ENCODE measurements at places on chromosomes 2 and 18. TPM values are rescaled to one million over a fixed set of nuclear protein-coding genes. Genes with fewer than 3 reads are reported as not detected.

GRCh38 chr2:112321375-112322320, 46.3 kb downstream of the ZC3H6 start:
- DNase-seq, result no peak

DNA sequence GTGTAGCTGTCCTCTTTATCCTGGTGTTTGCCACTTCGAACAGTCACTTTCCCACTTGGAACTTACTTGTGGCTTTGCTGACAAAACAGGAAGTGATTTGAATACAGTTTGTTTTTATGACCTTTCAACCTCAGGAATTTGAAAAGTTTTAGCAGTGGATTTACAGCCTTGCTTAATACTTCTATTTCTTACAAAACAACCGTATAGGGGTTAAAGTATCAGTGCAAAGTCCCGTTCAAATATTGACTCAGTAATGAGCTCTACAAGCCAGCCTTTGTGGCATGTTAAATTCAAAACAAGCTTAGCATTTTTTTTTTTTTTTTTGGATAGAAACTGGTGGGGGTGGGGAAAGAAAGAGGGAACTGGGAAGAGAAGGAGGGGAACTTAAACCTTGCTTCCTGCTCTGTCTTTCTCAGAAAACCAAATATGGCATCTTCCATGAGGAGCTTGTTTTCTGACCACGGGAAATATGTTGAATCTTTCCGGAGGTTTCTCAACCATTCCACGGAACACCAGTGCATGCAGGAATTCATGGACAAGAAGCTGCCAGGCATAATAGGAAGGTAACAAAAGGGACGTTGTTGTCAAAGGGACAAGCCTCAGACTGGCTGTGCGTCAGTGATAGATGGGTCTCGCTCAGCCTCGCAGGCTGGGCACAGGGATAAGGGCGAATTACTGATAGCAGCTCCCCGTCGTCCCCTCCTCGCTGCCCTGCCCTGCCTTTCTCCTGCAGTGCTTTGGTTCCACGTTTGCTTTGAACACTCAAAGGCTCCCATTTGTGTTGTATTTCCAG, at the start of gene HNMT:
TSS of gene HNMT (plus strand) at position 408 of the 793 bp plus-strand sequence. CDS start at position 427, 19 bp downstream.
- DNase-seq, result no peak

DNA sequence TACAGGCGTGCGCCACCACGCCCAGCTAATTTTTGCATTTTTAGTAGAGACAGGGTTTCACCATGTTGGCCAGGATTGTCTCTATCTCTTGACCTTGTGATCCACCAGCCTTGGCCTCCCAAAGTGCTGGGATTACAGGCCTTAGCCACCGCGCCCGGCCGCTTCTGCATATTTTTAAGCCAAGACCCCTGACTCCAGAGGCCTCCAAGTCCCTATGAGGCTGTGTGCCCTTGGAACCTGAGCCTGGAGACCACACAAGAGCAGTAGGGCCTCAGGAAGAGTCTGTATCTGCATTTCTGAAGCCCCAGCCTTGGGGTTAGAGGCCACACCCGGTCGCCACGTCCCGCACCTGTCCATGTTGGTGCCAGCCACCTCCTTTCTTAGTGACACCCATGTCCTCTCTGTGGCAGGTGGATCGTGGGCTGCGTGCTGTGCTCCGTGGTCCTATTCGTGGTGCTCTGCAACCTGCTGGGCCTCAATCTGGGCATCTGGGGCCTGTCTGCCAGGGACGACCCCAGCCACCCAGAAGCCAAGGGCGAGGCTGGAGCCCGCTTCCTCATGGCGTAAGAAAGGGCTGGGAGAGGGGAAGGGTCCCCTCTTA, 5.3 kb downstream of the PROM2 start:
- no peak for DNase-seq

GRCh38 chr2:61857224-61857623, 3.4 kb upstream of the FAM161A start:
- DNase-seq, result no peak

GRCh38 chr2:223865907-223866508, 28.6 kb upstream of the AP1S3 start:
- no peak for DNase-seq

GRCh38 chr18:32257084-32257785, 67.4 kb downstream of the MEP1B start:
- no peak for DNase-seq

DNA sequence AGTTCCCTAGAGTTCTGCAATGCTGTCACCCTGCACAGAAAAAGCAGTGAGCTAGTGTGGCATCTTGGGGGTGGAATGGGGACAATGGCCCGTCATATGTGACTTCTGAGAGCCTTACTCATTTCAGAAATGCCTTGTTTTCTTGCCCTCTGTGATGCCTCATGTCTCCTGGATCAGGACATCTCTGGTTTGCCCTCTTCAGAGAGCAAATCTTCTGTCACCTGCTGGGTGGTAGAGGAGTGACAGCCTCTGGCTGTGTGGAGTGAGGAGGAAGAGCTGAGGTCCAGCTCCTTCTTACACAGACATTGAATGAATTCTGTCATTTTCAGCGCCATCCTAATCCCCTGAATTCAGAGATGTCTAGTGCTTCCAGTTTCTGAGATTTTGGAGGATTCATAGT, 55.6 kb upstream of the PHLPP1 start:
- DNase-seq, result no peak

DNA sequence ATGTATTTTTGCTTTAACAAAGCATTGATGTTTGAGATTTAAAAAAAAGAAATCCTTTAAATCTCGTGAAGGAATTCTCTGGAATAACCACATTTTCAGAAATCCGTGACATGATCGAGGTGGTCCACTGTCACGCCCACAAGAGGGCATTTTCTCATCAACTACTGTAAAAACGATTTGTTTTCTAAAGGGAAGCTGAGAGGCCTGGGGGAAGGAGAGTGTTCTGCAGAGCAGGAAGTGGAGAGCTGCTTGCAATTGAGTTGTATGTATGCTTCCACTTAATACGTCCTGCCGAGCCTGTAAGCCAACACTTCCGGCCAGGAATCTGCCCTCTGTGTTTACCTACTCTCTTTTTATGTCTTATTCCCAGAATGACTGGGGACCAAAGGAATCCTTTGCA, 19.4 kb downstream of the KLHL29 start:
- no peak for DNase-seq

DNA sequence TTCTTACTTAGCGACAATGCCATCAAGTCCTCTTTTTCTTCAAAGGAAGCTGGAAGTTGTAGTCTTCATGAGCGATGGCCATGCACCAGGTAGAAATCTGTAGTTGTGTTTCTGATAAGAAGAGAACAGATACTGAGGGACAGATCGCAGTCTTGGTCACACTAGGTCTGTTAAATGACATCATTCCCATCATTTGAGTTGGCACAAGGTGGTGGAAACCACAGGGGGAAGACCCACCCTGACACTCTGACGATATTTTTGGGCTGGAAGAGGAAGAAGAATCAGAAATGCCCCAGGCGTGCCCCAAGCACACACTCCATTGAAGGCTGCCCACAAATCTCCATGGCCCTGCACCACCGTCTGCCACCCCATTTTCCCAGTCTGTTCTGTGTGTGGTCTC, 89.0 kb upstream of the BOD1L2 start:
- DNase-seq, result no peak

Gene C2orf72
- total RNA-seq, result 0.15 TPM

Gene TBR1
- total RNA-seq, result 0.05 TPM

Gene ALPI
- not detected for total RNA-seq

Gene LOXL3
- total RNA-seq, result 2.0 TPM

Gene GALR1
- total RNA-seq, result not detected

Data from activated T-helper 1 cell treated with anti-CD3 and anti-CD28 coated beads, Interleukin-12 subunit alpha, Interleukin-12 subunit beta, Interleukin-2, Interleukin-4 antibody, amounts not matched to agents 30 ng/mL and 10 ng/mL and 1 ng/mL, durations not matched to agents 14 hours and 24 hours and 36 hours (primary cell).